ENCODE measurements at places on chromosomes 2 and 18.
A peak's percentile ranks its signal among the peaks of the same experiment; 100 is the strongest.

- no peak for DNase-seq
- H3K27me3 ChIP-seq: no peaks in the 10 kb centered on the region
- H3K36me3 ChIP-seq: no peaks in the 10 kb centered on the region
- H3K27ac ChIP-seq: peak overlapping the region; percentile 93
- peaks cover 21% of the 10 kb centered on the region for H3K4me1 ChIP-seq
Measured at GRCh38 chr18:24322584-24323136, 75.0 kb downstream of the OSBPL1A start.

GRCh38 chr2:160910681-160911080, 249.5 kb upstream of the TANK start:
- H3K27me3 ChIP-seq: no peaks in the 10 kb centered on the region
- DNase-seq: no peak
- H3K27ac ChIP-seq: peak overlapping the region; percentile 85
- no peak overlapping the region for H3K4me3 ChIP-seq

DNA sequence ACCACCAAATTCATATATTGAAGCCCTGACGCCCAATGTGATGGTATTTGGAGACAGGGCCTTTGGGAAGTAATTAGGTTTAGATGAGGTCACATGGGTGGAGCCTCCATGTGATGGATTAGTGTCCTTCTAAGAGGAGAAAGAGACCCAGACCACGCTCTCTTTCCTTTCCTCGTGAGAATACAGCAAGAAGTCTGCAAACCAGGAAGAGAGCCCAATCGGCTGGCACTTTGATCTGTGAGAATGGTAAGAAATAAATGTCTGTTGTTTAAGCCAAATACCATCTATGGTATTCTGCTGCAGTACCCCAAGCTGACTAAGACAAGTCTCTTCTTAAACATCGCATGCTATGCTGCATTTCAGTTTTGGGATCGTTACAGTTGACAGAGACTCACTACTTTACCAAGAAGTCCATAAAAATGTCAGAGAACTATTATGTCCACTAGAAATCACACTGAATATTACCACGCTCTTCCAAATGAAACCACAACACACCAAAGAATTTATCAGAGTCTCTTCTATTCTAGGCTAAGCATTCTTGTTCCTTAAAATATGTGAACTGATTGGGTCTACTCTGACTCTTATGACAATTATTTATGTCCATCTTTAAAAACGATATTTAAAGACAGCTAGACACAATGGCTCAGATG, 48.5 kb downstream of the LPIN2 start:
- no peak for DNase-seq
- H3K27ac ChIP-seq: peak overlapping the region; percentile 3
- H3K27me3 ChIP-seq: no peaks in the 10 kb centered on the region
- H3K4me1 ChIP-seq: peaks cover 62% of the 10 kb centered on the region

DNA sequence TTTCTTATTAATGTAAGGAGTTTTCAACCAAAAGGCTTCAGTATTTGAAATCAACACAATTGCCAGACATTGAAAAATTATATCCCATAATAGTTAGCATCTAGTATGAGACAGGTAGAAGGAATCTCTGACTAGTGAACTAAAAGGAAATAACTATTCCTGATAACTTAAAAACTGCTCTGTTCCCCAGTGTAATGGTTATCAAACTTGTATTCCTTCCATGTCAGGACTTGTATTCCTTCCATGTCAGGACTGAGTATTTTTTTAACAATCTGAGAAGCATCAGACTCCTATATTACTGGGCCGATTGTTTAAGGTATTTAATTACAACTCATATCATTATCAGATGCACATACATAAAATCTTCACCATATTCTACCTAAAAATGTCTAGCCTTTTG, 238.5 kb downstream of the HNMT start:
- H3K4me1 ChIP-seq: no peaks in the 10 kb centered on the region
- peaks cover 11% of the 10 kb centered on the region for H3K27me3 ChIP-seq
- no peak for DNase-seq
- H3K36me3 ChIP-seq: no peaks in the 10 kb centered on the region

- H3K27ac ChIP-seq: no peak overlapping the region
- DNase-seq: no peak
- no peaks in the 10 kb centered on the region for H3K4me1 ChIP-seq
- no peaks in the 10 kb centered on the region for H3K27me3 ChIP-seq
- H3K36me3 ChIP-seq: no peaks in the 10 kb centered on the region
Measured at GRCh38 chr2:213261715-213262114, 22.5 kb upstream of the SPAG16 start.

- no peak overlapping the region for H3K4me3 ChIP-seq
- H3K27ac ChIP-seq: no peak overlapping the region
- H3K27me3 ChIP-seq: no peaks in the 10 kb centered on the region
- H3K4me1 ChIP-seq: peaks cover 26% of the 10 kb centered on the region
- DNase-seq: no peak
Measured at GRCh38 chr18:2538236-2538635, 33.1 kb downstream of the METTL4 start.

GRCh38 chr18:40558706-40559392, 1396.2 kb upstream of the PIK3C3 start:
- no peak overlapping the region for H3K4me3 ChIP-seq
- no peaks in the 10 kb centered on the region for H3K36me3 ChIP-seq
- no peak overlapping the region for H3K27ac ChIP-seq

GRCh38 chr18:23314672-23315071, 138.4 kb upstream of the RIOK3 start:
- H3K4me1 ChIP-seq: peaks cover 81% of the 10 kb centered on the region
- H3K27me3 ChIP-seq: no peaks in the 10 kb centered on the region
- peak overlapping the region; percentile 86 for H3K27ac ChIP-seq
- H3K36me3 ChIP-seq: peaks cover 5% of the 10 kb centered on the region
- H3K4me3 ChIP-seq: no peak overlapping the region

DNA sequence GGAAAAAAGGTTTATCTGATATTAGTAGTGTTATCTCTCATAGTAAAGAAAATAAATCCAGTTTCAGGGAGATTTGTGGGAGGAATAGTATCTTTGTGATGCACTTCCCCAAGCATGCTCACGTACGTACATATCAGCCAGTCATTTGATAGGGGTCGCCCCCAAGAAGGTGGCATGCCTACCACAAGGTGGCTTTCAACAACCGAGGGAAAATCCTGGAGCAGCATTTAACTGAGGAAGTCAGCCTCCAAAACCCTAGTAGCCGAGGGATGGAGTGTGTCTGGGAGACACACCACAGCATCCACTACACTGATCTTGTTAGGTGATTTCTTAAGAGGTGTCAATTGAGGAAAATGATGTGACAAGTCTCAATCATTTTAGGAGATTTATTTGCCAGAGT, 623.9 kb downstream of the NYAP2 start:
- no peak for DNase-seq
- H3K27ac ChIP-seq: no peak overlapping the region
- no peaks in the 10 kb centered on the region for H3K36me3 ChIP-seq
- no peaks in the 10 kb centered on the region for H3K27me3 ChIP-seq
- no peak overlapping the region for H3K4me3 ChIP-seq

DNA sequence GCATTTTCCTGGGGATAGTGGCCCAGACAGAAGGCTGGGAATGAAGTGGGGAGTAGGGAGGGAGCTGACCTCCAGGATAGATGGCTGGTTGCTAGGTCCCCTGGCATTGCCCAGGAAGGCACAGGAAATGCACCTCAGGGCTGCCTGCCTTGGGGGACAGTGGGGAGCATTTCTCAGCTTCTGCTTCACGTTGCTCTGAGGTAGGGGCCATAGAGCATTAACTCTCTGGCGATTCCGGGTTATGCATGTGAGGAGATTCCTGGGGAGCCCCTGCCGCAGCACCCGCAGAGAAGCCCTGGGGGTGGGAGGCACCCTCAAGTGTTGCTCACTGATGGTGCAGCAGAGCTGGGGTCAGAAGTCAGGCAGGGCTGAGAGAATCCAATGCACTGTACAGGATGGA, 256.5 kb downstream of the CYP26B1 start:
- no peak overlapping the region for H3K4me3 ChIP-seq
- no peak for DNase-seq
- H3K27ac ChIP-seq: no peak overlapping the region
- H3K36me3 ChIP-seq: peaks cover 2% of the 10 kb centered on the region
- no peaks in the 10 kb centered on the region for H3K4me1 ChIP-seq

- no peaks in the 10 kb centered on the region for H3K4me1 ChIP-seq
- no peak overlapping the region for H3K27ac ChIP-seq
- no peaks in the 10 kb centered on the region for H3K36me3 ChIP-seq
- no peak overlapping the region for H3K4me3 ChIP-seq
- H3K27me3 ChIP-seq: peaks cover 6% of the 10 kb centered on the region
Measured at GRCh38 chr18:52208646-52209045, 131.4 kb upstream of the DCC start.

GRCh38 chr2:234273887-234274584, 222.8 kb downstream of the ARL4C start:
- no peak for DNase-seq
- no peaks in the 10 kb centered on the region for H3K27me3 ChIP-seq
- no peaks in the 10 kb centered on the region for H3K36me3 ChIP-seq
- peaks cover 7% of the 10 kb centered on the region for H3K4me1 ChIP-seq
- H3K27ac ChIP-seq: no peak overlapping the region

GRCh38 chr2:69646714-69647113, 3.2 kb upstream of the AAK1 start:
- no peak overlapping the region for H3K27ac ChIP-seq
- H3K4me3 ChIP-seq: no peak overlapping the region
- no peak for DNase-seq
- no peaks in the 10 kb centered on the region for H3K36me3 ChIP-seq
- peaks cover 21% of the 10 kb centered on the region for H3K4me1 ChIP-seq
